ENCODE measurements at places on chromosomes 11 and 22.

DNA sequence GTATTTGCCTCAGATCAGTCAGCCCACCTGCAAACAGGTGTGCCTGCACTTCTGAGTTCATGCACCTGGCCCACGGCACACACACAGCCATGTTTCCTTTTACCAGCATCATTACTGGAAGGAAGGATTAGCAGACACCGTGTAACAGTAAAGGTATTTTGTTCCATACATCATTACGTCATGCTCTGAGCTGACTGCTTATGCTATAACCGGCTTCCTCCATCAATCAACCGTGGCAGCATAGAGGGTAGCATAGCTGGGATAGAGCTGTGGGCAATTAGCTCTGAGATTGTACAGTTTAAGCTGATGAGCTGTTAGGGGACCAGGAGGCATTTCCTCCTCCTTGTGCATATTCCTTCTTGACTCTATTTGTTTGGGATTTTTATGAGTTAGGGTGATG, 102.4 kb downstream of the ME3 start:
- DNase-seq: no peak

GRCh38 chr11:44096360-44097185, 1.1 kb downstream of the EXT2 start:
- DNase-seq: no peak

DNA sequence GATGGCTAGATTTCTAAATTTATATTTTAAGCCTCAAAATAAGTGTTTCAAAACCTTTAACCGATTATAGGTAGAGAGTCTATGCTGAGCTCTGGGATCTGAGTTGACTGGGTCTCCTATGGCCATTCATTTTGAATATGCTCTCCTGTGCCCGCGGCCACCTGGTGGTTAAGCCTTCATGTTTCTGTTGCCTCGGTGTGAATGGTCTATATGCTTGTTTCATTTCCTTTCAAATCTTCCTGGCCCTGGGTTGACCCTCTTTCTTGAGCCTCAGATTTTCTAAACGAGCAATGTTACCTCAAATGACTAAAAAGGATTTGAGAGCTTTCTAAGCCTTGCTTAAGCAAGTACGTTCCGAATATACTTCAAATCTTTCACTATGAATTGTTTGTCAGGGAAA, 789.4 kb upstream of the KIRREL3 start:
- no peak for DNase-seq

DNA sequence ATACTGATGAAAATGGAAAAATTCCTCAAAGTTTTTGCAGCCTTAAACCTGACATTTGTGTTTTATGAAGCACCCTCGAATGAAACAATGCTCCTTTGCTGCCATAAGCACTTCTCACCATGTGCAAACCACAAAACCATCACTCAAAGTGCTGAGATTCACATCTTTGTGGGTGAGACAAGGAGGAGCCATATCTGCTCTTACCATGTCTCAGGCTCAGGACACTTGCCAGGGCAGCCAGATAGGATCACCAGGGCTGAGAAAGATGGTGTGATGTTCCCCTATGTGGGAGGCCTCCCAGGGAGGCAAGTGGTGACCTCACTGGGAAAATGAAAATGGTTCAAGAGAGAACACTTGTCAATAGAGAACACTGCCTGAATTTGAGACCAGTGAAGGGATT, 120.4 kb downstream of the CCDC34 start:
- DNase-seq: no peak

DNA sequence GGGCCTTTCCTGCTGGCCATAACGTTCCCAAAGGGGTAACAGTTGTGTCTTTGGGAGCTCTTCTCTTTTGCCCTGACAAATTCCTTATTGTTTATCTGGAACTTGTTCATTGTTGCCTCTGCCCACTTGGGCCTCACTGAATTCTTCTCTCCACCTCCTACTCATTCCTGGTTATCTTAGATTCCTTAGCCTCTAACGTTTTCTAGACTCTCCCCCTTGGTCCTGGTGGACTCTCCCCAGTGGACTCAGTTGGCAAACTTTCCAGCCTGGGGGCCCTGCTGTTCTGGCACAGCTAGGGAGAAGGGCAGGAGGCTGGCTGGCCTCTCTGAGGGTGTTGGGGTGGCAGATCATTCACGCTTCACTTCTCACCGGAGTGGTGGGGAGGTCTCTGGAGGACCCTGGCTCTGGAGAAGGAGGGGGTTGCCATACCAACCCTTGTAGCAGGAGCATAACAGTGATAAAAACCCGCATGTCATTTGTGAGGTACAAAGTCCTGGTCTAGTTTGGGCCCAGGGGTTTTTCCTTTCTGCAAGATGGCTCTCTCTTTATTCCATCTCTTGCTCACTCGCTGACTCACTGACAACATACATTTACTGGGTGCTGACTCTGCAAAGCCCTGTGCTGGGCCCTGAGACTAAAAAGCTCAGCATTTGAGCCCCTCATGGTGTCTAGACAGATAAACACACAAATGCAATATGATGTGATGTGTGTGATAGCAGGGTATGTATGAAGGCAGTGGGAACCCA, 39.7 kb downstream of the YWHAH start:
- no peak for DNase-seq

DNA sequence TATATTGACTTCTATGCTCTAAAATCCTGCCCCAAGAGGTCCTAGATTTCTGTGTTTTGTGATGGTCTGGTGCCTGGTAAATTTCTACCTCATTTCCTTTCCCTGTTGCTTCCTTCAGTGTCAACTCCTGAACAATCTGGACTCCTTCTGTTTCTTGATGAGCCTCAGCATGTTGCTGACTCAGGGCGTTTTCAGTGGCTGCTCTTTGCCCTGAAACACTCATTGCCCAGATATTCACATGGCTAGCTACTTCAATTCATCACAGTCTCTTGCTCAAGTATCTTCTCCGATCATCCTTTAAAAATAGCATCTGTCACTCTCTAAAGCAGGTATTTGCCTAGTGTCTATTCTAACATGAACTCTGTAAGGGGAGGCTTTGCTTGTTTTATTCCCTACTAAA, 526.3 kb upstream of the RAG2 start:
- DNase-seq: no peak

DNA sequence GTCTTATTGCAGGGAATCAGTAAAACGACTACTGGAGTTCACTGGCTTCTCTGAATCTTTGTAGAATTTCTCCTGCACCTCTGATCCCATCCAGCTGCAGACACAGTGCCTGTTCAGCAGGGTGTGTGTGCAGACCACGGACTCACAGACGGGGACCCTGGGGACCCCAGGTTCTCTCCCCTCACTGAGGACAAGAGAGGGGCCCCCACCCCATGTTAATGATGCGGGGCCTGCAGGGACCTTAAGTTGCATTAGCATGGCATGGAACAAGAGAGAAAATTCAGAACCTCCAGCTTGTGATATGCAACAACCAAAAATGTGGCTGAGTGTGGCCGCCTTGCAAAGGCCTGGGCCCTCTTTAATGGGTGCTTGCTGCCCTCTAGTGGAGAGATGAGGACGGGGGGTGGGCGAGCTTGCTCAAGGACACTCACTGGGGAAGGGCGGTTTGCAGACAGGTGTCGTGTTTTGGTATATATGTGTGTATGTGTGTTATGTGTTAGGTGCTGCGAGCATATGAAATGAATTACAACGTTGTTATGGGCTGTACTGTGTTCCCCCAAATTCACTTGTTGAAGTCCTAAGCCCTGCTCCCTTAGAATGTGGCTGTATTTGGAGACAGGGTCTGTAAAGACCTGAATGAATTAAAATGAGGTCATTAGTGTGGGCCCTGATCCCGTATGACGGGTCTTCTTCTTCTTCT, 84.4 kb upstream of the SEPTIN5 start:
- peak; percentile 75 for DNase-seq

GRCh38 chr22:31561238-31561887, 65.0 kb downstream of the SFI1 start:
- DNase-seq: peak; percentile 15

- DNase-seq: no peak
Measured at GRCh38 chr22:49137206-49137840, 690.4 kb downstream of the BRD1 start.

- no peak for DNase-seq
Measured at GRCh38 chr11:32437495-32438345, 2.4 kb upstream of the WT1 start.

GRCh38 chr11:76214968-76215548, 8.8 kb upstream of the WNT11 start:
- no peak for DNase-seq

GRCh38 chr11:34614344-34615104, 6.4 kb upstream of the EHF start:
- DNase-seq: no peak

DNA sequence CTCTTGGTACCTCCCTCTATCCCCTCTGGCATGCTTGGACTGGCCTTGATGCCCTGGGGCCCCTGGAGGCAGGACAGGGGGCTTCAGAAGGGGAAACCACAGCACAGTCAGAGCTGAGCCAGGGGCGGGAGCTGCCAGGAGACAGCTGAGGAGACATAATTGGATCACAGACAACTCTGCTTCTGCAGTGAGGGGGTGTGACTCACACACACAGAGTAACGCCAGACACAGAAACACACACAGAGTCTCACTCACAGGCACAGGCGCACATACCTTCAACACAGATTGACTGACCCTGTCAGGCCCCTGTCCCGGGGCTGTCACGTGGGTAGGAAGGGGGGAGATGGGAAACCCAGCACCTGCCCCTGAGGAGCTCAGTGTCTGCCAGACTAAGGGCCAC, 20.6 kb downstream of the STARD10 start:
- no peak for DNase-seq

GRCh38 chr11:108278546-108278945, 55.7 kb downstream of the ATM start:
- no peak for DNase-seq

DNA sequence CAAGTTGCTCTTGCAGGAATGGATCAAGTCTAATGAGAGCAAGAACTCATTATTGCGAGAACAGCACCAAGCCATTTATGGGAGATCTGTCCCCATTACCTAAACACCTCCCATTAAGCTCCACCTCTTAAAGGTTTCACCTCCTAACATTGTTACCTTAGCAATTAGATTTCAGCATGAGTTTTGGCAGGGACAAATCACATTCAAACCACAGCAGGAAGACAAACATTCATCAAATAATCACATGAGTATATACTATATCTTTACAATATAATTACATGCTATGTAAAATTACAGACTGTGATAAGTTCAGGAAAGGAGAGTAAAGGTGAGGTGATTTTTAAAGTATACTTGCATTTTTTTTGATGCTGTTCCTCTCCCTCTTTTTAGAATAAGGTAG, 6.6 kb upstream of the TEAD1 start:
- DNase-seq: no peak

- peak; percentile 72 for DNase-seq
Measured at GRCh38 chr11:2443881-2444820, at the start of gene TRPM5. Gene TRPM5, minus strand, starts transcription at chr11:2444514. Its CDS starts 21,478 bp downstream, at chr11:2423036.

DNA sequence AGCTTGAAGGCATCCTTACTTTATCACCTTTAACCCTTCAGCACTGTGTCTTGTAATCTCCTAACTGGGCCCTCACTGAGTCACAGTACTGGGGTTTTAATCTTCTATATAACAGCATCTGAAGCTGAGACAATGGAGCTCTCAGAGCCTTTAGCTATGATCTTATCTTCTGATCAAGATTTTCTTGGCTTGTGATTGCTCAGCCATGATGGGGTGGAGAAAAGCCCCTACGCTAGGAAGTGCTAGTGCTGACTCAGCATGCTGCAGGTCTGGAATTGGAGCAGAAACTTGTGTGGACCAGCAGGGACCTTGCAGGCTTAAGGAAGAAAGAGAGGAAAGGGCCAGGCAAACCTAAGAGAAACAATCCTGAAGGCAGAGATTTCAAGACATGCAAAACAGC, 71.7 kb upstream of the EED start:
- no peak for DNase-seq

DNA sequence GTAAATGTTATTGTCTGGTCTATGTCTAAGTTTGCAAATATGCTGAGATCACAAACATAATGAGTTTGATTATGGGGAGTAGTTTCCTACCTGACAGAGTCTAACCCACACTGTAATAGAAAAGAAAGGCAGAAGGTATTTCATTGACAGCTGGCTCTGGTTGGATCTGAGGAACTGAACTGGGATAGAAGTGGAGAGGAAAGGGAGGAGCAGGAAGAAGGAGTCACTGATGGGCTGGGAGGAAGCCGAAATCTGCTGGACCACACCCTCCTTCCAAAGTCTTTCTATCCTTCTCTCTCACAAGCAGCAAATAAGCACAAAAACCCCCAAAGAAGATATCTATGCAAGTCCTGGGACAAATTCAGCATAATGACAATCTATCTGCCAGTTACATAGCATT, 11.7 kb downstream of the BLID start:
- DNase-seq: no peak

DNA sequence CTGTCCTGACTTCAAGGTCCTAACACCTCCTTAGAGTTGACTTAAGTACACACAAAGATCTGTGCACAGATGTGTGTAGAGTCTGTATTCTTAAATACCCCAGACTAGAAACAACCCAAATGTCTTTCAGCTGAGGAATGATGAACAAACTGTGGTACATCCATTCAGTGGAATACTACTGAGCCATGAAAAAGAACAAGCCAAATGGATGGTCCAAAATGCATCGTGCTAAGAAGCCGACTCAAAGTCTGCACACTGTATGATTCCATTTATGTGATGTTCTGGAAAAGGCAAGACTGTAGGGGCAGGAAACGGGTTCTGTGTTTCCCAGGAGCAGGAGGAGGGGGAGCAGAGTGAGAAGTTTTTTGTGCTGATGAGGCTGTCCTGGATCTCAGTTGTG, 56.7 kb upstream of the LINC01488 start:
- DNase-seq: no peak

DNA sequence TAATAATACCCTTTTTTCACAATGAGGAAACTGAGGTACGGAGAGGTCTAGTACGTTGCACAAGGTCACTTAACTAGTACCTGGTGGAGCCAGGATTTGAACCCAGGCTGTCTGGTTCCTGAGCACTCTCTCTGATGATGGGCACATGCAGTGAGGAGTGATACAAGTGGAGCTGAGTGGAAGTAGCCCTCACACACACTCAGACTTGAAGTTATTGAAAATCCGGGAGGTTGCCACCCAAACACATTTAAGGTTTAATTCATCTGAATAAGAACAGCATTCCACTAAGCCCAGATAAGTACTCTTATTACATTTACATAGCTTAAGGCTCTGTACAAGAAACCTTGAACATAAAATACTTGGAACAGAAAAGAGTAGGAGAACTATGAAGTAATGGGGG, 4.8 kb downstream of the GRAP2 start:
- DNase-seq: no peak
